ENCODE measurements at places on chromosomes 11 and 22.

- DNase-seq, result peak; percentile 60
Measured at GRCh38 chr11:112588252-112588694, 327.6 kb upstream of the PLET1 start.

DNA sequence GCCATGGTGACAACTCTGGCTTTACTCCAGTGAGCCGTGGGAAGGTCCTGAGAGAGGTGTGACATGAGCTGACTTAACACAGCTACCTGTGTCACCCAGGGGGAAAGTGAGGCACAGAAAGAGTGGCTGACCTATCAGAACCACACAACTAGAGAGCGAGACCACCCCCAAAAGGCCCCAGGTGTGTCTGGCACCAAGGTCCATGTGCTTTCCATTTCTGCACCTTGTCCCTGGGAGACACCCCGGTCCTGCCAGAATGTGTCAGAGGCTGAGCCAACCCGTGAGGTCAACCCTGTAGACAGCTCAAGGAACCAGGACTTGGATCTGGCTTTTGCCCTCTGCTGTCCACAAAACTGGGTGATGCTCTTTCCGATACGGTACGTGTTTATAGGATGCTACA, 9.8 kb downstream of the MAFF start:
- DNase-seq, result no peak

GRCh38 chr11:122750049-122750448, 88.3 kb upstream of the CRTAM start:
- DNase-seq, result no peak

GRCh38 chr22:29055192-29055830, 6.3 kb downstream of the C22orf31 start:
- no peak for DNase-seq

DNA sequence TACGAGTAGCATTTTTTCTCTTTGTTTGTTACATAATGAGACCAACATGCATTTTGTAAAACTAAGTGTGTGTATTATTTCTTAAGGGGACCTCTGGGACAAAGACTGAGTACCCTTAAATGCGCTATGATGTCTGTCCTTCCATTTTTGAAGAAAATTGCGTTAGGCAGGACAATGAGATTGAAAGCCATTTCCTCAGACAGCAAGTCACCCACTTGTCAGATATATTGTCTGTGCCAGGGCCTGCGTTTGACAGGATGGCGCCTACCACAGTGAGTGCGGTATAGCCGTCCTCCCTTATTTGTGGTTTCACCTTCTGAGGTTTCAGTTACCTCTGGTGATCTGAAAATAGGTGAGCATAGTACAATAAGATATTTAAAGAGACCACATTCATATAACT, 2.2 kb downstream of the AP2A2 start:
- DNase-seq, result no peak

- DNase-seq, result no peak
Measured at GRCh38 chr11:44576656-44577055, 11.2 kb downstream of the CD82 start.

- DNase-seq, result no peak
Measured at GRCh38 chr22:49630448-49630946, 197.2 kb downstream of the BRD1 start.

DNA sequence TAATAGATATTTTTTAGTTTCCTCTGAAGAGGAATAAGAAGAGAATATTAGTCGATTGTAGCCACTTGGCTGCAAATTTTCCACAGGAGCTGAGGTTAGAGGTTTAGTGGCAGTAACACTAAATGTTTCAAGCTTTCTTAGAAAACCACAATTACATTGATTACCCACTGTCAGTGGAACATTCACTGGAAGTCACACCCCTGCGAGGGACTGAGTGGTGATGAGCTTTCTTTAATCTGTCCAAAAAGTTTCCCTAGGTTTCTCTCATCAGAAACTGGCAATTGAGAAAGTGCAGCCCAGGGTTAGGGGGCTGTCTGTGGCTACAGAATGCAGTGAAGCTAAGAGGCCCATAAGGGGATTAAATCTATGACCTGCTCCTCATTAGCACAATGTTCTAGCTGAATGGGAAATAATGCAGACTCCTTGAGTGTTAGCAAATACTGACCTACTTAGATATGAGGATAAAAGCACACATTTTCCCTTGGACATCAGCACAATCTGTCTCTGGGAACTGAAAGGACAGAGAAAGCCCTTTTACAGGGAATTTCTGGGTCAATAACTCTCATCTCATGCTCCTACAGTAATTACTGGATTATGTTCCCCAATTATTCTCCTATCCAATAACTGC, 189.5 kb downstream of the FAM76B start:
- DNase-seq, result no peak

- no peak for DNase-seq
Measured at GRCh38 chr11:106101819-106102218, 24.4 kb downstream of the AASDHPPT start.

- no peak for DNase-seq
Measured at GRCh38 chr22:27853424-27853823, 51.9 kb upstream of the MN1 start.

DNA sequence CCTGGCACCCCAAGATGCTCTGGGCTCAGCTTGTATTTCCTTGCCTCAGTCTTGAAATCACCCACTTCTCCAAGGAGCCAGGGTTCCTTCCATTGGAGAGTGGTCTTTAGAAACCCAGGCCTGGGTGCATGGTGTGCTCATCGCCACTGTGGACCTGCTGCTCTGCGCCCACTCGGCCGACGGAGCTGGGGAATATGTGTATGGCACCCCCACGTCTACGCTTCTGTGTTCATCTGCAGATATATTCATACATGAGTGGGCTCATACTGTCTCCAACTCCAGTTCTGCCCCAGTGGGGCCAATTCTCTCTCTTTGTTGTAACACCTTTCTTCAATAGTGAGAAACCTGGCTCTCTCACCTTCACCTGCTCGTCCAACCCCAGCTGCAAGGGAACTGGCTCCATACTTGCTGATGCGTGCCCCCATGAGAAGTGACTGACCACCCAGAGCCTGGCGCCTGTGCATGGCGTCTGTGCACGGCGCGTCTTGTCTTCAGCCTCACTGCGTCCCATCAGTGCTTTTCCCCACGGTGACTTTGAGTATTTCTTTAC, 39.8 kb downstream of the KCNQ1 start:
- no peak for DNase-seq

GRCh38 chr11:76748948-76749347, 34.2 kb upstream of the TSKU start:
- DNase-seq, result no peak

GRCh38 chr22:17239156-17239701, 20.0 kb upstream of the ADA2 start:
- DNase-seq, result no peak

- no peak for DNase-seq
Measured at GRCh38 chr11:113675003-113675561, 31.0 kb downstream of the TMPRSS5 start.

DNA sequence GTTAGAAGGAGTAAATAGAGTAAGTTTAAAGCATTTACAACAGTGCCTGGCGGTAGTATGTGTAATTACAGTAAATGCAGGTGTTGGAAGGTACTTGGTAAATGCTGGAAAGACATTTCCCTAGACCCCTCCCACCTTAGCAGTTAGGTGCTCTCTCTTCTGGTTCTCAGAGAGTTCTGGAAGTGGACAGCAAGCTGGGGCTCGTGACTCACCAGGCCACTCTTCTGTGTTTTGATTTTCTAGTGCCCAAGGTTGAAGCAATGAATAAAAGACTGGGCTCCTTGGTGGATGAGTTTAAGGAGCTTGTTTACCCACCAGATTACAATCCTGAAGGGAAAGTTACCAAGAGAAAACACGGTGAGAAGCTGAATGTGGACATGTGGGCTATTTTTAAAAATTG, 27.6 kb downstream of the SNU13 start:
- no peak for DNase-seq

- DNase-seq, result no peak
Measured at GRCh38 chr11:1949302-1949701, 2.2 kb downstream of the MRPL23 start.

GRCh38 chr11:124577716-124578427, 8.1 kb downstream of the OR8A1 start:
- no peak for DNase-seq

GRCh38 chr11:30878400-30878799, 292.2 kb upstream of the MPPED2 start:
- DNase-seq, result no peak

GRCh38 chr11:35073691-35074419, 65.1 kb upstream of the CD44 start:
- no peak for DNase-seq

Measured in B cell (primary cell).